ENCODE measurements at places on chromosomes 7 and 10.

GRCh38 chr10:9957351-9957750 is 1060.3 kb upstream of the CELF2 start:
- DNase-seq = no peak

DNA sequence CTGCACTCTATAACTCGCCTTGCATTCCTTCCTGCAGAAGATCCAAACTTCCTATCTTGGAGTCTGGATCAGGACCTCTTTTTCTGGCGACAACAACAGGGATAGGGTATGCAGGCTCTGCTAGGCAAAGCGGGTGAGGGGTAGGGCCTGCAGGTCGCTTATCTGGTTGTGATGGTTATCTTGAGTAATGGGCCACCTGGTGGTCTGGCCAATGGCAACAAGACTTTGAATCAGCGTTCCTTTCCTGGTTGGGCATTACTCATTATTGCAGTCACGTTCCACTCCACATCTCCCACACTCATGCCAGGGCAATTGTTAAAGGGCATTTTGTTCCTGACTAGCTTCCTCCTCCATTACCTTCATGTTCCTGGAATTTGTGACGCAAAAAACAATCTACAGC is 48.4 kb upstream of the PLXDC2 start:
- no peak for DNase-seq

- no peak for DNase-seq
Measured at GRCh38 chr7:100190048-100190711, 12.5 kb downstream of the STAG3 start.

DNA sequence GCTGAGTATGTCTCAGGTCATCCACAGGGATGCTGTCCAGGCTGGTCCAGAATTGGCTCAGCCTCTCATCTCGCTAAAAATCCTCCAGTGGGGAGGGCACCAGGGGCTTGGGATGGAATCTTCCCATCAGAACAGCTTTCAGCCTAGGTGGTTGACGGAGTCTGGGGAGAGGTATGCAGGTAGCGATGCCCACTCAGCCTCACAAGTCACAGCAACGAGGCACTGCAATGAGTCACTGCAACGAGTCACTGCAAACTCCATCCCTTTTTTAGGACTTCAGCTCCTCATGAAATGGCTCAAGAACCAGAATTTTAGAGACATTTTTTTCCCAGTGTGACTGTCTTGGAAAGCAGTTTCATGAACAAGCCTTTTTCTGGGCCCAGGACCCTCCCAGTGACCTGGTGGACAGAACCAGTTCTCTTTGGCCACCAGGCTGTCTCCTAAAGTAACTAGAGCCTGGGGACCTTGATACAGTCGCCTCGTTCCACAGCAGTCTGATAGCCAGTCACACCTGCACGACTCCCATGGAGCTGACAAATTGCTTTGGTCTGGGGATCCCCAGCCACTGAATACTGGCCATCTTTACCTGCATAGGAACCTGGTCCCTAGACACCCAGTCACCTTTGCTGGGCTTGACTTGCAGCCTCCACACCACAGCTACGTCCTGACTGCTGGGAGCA is 41.3 kb upstream of the PPP2R2D start:
- no peak for DNase-seq

- no peak for DNase-seq
Measured at GRCh38 chr7:87330942-87331341, 14.5 kb upstream of the CROT start.
